GM23338 (cell line): ENCODE measurements at places on chromosomes 1 and 21. TPM values are rescaled to one million over a fixed set of nuclear protein-coding genes. Genes with fewer than 3 reads are reported as not detected.

The CEP104 gene
- 17.7 and 32.2 TPM in 2 replicates for total RNA-seq

The KRTAP10-3 gene
- total RNA-seq, result not detected in 2 replicates

The PTGS2 gene
- 0.17 and 1.1 TPM in 2 replicates for total RNA-seq

The SH2D2A gene
- total RNA-seq, result 3.4 and 11.5 TPM in 2 replicates

The UBL4B gene
- total RNA-seq, result not detected in 2 replicates

The TNFAIP8L2 gene
- total RNA-seq, result not detected in 2 replicates
